ENCODE measurements at places on chromosomes 1 and 21.

GRCh38 chr21:27464648-27465047, 497.8 kb upstream of the ADAMTS5 start:
- no peak for DNase-seq

DNA sequence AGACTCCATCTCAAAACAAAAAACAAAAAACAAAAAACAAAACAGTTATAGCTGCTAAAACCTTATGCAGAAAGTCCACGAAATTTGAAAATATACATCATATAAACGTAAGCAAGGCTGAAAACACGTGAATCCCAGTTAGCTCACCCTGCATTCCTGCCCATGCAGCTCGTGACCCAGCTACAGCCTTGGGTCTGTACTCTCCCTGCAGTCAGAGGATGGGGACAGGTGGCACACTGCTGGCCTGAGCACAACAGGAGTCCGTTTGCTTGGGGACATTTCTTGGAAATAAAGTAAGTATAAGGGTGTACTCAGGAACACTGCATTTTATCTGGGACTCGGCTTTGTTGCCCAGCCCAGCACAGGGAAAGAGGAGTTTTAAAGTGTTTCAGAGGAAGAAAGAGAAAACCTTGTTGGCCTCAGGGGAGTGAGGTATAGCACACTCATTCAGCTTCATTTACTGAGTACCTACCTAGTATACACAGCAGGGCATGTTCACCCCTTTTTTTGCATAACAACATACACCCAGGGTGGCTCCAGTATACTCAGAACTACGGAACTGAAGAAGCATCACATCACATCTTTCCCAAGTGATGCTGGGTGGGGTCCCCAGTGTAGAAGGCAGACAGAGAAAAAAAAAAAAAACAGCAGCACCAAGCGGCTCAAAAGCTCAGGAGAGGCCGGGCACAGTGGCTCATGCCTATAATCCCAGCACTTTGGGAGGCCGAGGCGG, 44.1 kb downstream of the CAPZB start:
- no peak for DNase-seq

- no peak for DNase-seq
Measured at GRCh38 chr1:31943546-31944184, 5.5 kb upstream of the PTP4A2 start.

GRCh38 chr1:100683448-100684349, 35.8 kb upstream of the VCAM1 start:
- no peak for DNase-seq

- DNase-seq, result peak; percentile 78
Measured at GRCh38 chr1:116375887-116376728, 3.1 kb downstream of the ATP1A1 start.
